HTR-8/SVneo (cell line): ENCODE measurements at places on chromosomes 12 and 14.

DNA sequence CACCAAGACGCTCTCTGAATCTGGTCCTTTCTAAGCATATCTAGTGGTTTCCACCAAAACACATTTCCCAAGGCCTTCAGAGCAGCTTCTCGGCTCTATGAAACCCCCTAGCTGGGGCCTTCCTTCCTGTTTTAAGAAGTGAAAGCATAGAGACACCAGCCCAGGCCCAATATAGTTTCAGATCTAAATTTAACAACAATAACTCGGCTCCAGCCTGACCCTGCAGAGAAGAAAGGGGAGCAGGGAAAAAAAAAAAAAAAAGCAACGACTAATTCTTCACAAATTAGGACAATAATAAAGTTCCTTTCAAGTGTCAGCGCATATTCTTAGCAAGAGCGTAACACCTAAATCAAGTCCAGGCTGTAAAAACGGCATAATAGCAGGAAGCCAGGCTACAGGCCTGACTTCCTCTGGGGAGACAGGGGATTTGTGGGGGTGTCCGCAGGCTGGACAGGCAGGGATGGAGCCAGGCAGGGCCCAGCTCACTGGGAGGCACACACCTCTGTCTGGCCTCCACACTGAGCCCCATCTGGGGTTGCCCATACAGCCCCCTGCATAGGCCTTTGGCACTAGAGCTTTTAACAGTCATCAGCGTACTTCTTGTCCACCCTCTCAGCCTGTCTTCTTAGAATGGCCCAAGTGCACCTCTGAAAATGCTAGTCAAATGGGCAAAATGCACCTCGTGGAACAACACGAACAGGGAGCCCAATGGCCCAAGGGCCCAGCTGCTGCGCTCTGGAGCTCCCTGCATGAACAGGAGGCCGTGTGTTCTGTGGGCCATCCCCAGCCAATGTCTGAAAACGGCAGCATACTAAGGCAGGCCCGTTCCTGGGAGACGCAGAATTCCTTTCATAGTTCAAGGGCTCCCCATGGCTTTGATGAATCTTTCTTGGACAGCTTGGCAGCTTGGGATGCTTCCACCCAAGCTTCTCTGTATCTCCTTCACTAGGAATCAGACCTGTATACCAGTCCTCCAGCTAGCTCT lies 772.9 kb downstream of the MED13L start:
- DNase-seq: no peak

DNA sequence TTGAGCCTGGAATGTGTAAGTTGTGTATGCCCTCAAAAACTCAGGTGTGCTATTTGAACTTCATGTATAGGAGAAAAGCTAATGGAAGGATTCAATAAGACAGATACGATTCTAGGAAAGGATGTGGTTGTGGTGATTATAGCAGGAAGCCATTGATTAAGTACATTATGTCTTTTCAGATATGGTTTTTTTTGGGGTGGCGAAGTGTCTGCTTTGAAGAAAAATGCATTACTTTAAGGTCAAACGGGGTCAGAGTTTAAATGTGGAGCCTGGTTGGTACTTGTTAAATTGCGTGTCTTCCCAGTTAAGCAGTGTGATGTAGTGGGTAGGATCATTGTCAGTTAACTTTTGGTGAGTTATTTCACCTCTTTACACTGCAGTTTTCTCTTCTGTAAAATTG lies 13.0 kb upstream of the NUP107 start:
- no peak for DNase-seq

GRCh38 chr14:65224799-65225198 lies 122.5 kb upstream of the MAX start:
- DNase-seq: no peak

DNA sequence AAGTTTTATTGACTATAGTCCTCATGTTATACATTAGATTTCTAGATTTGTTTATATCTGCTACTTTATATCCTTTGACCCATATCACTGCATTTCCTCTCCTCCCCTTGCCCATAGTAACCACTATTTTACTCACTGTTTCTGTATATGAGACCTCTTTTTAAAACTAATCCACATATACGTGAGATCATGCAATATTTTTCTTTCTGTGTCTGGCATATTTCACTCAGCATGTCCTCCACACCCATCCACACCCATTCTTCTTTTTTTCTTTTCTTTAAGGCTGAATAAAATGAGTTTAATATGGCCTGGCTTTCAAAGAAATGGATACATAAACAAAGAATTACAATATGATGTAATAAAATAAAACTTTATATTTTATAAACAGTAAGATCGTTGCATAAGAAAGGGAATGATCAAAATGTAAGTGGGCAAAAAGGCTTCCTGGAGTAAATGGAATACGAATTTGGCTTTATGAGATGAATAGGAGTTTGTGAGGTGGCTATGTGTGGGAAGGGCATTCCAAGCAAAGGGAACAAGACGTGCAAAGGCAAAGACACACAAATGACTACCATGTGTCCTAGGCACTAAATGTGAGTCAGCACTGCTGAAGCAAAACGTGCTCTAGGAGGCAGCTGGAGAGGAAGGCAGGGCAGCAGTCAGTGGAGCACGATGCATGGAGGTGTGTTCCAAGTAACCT lies 53.2 kb upstream of the HIF1A start:
- no peak for DNase-seq

GRCh38 chr12:7096979-7097378 lies 4.7 kb upstream of the C1R start:
- DNase-seq: no peak

DNA sequence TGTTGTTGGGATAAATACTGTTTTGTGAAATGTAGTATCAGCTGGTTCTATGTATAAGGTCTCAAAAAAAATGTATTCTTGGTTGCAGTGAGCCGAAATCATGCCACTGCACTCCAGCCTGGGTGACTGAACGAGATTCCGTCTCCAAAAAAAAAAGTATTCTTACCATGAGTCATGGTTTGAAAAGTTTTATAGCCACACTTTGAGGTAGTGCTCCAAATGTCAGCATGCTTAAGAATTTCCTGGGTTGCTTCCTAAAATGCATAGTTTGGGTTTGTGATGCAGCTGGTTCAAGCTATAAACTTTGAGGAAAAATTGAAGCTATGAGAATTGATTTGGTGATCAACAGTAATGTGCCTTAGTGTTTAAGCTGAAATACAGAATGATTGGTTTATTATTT lies 48.0 kb downstream of the ETNK1 start:
- DNase-seq: peak; percentile 13

GRCh38 chr14:98665007-98665406 lies 607.0 kb downstream of the BCL11B start:
- DNase-seq: no peak

GRCh38 chr12:131574395-131574771 lies 136.5 kb upstream of the SFSWAP start:
- DNase-seq: no peak

- no peak for DNase-seq
These were observed 78.4 kb downstream of the NRXN3 start for GRCh38 chr14:78248501-78249090.

- no peak for DNase-seq
These were observed 10.4 kb downstream of the KLRB1 start for GRCh38 chr12:9597365-9597764.

DNA sequence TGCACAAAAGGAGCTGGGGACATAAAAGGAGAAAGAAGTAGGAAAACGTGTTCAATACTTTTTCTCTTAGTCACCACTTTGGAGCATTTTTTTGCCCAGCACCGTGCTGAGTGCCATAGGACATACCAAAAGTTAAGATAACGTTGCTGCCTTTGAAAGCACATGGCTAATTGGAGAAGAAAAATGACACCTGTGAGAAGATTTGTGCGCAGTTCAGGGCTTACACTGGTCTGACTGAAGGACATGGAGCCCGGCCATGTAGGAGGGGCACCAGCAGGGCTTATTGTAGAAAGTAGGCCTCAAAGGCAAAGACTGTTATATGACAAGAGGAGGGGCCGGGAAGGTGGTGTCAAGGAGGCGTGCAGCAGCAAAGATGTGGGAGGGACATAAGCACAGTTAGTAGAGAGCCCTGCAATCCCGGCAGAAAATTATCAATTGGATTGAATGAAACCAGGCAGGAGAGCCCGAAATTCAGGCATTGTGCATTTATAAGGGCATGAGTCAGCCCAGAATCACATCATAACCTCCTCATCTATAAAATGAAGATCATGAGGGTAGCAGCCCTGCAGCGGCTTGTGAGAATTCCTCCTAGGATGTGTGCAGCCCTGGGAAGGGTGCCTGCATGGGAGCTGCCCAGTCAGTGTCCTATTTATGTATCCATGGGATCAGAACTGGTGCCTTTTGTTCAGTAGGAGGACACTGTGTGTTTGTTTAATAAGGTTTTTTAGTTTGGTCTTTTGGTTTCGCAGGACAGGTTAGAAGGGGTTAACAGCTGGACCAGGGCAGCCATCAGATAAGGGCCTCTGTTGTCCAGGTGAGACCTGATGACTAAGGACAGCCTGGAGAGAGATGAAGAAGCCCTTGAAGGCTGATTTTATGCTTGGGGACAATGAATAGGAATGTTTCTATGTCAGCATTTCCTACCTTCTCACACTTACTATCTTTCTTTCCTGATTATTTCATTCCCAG lies 122.4 kb downstream of the GPR135 start:
- DNase-seq: no peak
